ENCODE measurements at places on chromosomes 11 and 22. TPM values are rescaled to one million over a fixed set of nuclear protein-coding genes. Genes with fewer than 3 reads are reported as not detected.

Gene USP35
- total RNA-seq, result 12.4 TPM

Gene SAA4
- total RNA-seq, result not detected

Gene SLC43A1
- total RNA-seq, result 18.1 TPM

DNA sequence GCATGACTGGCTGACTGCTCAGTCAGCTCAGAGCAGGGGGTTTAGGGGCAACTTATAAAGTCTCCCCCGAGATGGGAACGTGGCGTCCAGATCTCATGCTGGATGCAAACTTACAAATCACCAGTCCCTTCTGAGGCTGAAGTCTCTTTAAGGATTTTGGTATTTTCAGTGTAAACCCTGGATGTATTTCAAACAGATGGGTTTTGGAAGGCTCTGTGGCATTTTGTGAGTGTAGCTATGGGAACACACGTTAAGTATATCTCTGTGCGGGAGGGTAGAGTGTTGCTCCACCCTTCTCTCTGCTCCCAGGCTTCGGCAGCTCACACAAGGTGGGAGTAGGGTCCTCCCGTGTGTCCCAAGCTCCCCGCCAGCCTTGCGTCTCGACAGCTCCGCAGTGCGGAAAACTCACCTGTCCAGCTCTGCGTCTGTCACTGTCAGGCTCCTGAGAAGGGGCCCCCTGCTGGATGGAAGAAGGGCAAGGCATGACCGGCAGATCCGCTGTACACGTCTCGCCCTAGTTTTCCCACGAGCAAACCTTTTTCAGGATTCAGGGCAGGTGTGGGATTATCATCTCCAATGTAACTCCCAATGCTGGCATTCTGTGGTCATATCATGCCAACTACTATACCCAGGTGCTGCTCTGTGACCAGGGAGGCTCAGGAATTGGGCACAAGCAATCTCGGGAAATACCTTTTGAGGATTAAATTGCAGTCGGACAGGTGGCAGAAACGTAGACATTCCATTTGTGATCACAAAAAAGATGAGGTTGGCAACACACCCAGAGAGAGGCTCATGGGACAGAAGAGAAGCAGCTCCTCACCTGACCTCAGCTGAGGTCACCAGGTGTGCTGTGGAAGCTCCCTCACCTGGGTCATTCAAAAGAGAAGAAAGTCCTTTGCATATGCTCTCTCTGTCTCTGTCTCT is 313.9 kb upstream of the B3GAT1 start:
- H3K4me1 ChIP-seq, result no peaks in the 10 kb centered on the region
- H3K27ac ChIP-seq, result no peak overlapping the region
- H3K27me3 ChIP-seq, result no peaks in the 10 kb centered on the region
- H3K36me3 ChIP-seq, result no peaks in the 10 kb centered on the region
- no peak for DNase-seq

DNA sequence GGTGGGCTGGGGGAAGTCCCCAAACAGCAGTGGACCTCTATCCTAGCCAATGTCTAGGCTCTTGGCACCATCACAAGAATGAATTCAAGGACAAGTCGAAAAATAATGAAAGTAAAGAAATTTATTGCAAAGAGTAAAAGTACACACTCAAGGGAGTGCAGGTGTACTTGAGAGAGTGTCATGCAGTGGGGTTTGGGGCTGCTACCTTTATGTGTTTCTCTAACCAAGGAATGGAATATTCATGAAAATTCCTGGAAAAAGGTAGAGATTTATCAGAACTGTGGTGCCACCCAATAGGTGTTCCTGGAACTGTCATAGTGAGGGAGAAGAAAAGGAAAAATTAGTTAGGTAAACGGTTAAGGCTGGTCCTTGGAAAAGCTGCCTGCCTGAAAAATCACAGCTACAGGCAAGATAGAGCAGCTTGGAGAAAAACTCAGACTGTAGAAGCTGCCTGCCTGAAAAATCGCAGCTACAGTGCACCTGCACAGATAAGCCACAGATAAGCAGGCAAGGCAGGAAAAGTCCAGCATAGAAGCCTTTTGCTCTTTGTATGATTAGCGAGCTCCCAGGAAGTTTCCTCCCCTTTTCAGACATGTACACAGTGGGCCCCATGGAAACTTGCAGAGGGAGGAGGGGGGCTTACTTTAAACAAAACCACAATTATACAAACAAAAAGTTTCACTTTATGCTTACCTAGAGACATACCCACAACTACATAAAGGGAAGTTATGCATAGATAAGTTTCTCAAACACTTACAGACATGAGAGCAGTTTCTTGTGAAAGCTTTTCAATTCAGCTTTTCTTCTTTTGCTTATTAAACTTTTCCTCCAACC is 71.4 kb upstream of the B3GNT6 start:
- H3K4me3 ChIP-seq, result no peak overlapping the region
- DNase-seq, result no peak
- H3K27ac ChIP-seq, result no peak overlapping the region

DNA sequence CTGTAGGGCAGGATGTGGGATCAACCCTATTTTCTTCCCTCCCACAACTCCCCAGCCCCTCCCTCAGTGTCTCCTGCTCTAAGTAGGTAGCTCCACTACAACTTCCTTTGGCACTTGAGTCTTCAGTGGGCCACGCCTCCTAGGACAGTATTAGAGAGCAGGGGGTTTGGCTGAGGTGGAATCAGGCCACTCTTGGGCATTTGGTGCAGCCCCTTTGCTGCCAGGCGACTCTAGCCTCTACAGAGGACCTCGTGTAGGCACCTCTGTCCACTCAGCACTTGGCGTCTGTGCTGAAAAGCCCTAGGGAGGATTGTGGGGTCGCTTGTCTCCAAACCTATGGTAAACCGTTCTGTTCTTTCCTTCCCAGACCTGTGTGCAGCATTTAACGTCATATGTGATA is 2.7 kb downstream of the FADD start:
- no peak overlapping the region for H3K4me3 ChIP-seq
- DNase-seq, result peak; percentile 8
- peaks cover 32% of the 10 kb centered on the region for H3K36me3 ChIP-seq
- peak overlapping the region; percentile 95 for H3K27ac ChIP-seq
- H3K27me3 ChIP-seq, result no peaks in the 10 kb centered on the region
- H3K4me1 ChIP-seq, result peaks cover 48% of the 10 kb centered on the region
